CD4-positive, alpha-beta T cell treated with Interleukin-15 for 4 hours (primary cell): ENCODE measurements at places on chromosomes 4 and X.

- DNase-seq: no peak
Measured at GRCh38 chr4:99821918-99822503, 5.4 kb downstream of the DAPP1 start.

- DNase-seq: no peak
Measured at GRCh38 chr4:10831727-10832408, 147.3 kb upstream of the CLNK start.

GRCh38 chr4:85676850-85677590, 202.1 kb downstream of the ARHGAP24 start:
- DNase-seq: no peak

GRCh38 chr4:15784959-15785634, 7.0 kb downstream of the CD38 start:
- DNase-seq: no peak

GRCh38 chrX:100931925-100932285, 3.2 kb upstream of the XKRX start:
- no peak for DNase-seq

- DNase-seq: no peak
Measured at GRCh38 chr4:26858035-26858918, 2.4 kb upstream of the STIM2 start.

DNA sequence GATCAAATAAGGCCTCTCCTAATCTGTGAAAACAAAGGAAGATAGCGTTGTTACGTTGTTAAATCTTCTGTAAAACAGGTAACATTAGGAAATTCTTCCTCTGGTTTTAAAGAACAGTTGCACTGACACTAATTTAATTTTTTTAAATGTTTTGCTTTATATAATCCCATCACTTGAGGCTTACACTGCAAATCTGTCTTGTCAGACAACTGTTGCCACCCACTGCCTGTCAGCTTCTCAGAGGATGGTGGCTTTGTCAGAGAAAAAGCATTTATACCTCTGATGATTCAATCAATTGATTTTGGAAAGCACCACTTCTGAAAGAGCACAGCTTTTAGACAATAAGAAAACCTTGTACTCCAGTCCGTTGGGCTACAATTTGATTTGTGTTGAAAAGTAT, 799.1 kb downstream of the FSTL5 start:
- no peak for DNase-seq

DNA sequence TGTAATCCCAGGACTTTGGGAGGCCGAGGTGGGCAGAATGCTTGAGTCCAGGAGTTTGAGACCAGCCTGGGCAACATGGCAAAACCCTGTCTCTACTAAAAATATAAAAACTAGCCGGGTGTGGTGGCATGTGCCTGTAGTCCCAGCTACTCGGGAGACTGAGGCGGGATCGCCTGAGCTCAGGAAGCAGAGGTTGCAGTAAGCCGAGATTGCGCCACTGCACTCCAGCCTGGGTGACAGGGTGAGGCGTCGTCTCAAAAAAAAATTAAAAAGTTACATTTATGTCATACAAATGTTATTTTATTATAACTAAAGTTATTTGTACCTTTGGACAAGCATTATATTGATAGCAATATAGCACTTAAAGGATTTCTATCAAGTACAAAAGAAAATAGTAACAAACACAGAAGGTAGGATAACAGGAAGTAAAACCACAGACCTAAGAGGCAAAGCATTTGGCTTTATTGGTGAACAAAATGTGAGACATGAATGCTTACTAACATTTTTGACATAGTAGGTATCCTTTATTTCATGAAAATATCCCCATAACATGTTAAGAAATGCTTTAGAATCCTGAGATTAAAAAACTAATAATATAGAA, 51.5 kb downstream of the TMEM165 start:
- DNase-seq: no peak

GRCh38 chr4:165345666-165346417, 18.4 kb downstream of the MSMO1 start:
- DNase-seq: no peak

DNA sequence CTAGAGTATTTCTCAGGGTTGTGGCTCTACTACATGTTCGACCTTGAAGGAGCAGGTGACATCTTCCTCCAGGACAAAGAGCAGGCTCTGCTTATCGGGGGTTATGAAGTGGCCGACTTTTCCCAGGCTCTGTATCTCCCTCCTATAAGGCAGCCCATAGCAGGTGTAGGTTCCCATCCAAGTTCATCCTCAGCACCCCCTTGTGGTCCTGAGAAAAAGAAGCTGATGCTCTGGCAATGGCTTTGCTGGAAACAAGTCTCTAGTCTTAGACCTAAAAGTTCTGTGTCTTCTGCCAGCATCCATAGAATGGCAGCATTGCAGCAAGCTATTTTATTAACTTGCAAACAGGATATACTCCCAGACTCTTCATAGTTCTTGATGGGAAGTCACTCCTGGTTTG, 836.6 kb upstream of the PRKX start:
- no peak for DNase-seq

DNA sequence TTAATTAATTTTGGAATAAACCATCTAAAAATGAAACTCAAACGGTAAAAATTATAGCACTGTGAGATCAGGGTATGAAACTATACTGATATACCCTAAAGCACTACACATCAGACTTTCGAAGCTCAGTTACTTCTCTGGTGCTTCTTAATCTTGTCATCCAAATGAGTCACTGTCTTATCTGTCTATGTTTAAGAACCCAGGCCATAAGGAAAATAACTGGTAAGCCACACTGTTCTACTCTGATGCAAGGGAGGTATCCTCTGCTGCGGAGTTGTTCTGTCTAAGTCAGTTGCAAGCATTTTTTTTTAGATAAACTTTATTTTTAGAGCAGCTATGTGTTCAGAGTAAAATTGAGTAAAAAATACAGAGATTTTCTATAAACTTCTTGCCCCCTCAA, 830.8 kb upstream of the POU3F4 start:
- no peak for DNase-seq

- DNase-seq: no peak
Measured at GRCh38 chr4:21469438-21470300, 478.9 kb downstream of the KCNIP4 start.

DNA sequence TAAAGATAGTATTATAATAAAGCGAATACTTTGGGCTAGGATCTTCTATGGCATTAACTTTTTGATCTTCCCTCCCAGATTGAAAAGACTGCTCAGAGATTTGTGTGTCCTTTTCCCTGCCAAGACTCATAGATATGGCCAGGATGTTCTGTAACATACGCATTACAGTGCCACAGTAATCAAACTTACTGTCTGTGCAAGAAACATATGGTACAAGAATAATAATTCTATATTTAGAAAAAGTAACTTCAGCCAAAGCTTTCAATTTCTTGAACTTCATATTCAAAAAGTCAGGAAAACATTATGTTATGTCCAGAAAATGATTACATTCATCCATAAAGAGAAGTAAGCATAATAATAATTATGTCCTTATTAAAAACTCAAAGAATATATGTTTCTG, 100.9 kb upstream of the GUCY1A1 start:
- DNase-seq: no peak

- DNase-seq: no peak
Measured at GRCh38 chr4:177484613-177485021, 42.4 kb upstream of the AGA start.

- no peak for DNase-seq
Measured at GRCh38 chrX:72030431-72030830, 101.3 kb downstream of the RTL5 start.

- no peak for DNase-seq
Measured at GRCh38 chr4:8643441-8643840, 50.9 kb downstream of the CPZ start.

DNA sequence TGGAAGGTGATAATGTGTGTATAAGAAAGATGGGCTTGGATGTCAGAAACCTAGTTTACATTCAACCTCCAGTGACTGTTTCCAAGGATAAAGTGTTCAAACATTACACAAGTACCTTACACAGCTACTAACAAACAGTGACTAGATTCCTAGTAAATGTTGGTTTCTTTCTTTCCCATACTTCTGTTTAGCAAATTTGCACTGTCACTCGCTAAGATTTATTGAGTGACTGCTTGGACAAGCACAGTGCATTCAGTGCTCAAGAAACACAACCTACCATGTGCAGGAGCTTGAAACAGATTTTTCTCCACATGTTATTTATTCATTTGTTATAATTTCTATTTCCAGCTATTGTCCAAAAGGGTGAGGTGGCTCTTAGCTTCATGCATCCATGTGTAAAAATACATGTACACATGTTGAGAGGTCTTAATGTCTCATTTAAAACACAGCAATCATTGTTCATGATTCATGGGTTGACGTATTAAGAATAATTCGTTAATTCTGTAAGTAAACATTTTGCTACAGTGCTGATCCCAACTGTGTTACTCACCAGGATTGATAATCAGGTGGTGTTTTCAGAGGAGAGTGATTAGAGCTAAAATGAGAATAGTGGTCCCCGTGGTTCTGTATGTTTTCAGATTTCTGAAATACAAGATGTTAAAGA, 153.0 kb downstream of the DCLK2 start:
- DNase-seq: no peak

- no peak for DNase-seq
Measured at GRCh38 chr4:16729336-16729735, 169.1 kb downstream of the LDB2 start.

DNA sequence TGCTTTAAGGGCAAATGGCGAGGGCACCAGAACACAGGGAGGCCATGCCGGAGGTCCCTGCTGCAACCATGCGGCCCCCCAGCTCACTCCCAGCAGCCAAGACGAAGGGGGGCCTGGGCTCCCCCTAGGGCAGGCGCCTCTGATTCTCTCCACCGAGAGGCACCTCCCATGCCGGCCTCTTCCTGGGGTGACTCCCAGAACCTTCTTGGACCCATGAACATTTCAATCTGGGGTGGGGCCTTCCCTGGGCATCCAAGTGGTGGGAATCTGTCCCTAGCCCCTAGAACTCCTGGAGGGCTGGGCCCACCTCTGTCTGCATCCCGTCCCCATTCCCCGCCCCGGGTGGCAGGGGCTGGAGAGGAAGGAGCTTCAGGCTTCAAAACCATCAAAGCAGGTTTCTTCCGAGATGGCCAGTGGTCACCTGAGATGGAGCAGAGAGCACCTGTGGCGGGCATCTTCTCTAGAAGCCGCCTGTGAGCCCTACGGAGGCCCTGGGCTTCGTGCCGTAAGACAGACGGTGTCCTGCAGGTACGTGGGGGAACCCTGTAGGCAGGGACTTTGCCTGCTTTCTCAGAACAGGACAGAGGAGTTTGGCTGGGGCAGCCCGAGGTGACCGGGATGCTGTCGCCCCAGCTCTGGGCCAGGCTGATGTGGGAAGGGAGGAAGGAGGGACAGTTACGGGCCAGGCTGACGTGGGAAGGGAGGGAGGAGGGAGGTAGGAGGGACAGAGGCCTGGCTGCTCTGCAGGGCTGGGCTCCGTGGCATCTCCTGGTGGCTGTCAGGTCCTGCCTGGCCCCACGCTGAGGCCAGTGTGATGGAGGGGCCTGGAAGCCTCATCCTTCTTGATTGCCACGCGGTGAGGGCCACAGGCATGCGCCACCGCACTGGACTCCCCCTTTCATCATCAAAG, 6.8 kb upstream of the SLC25A6 start:
- DNase-seq: no peak

GRCh38 chr4:48756689-48757220, 23.3 kb downstream of the FRYL start:
- no peak for DNase-seq

DNA sequence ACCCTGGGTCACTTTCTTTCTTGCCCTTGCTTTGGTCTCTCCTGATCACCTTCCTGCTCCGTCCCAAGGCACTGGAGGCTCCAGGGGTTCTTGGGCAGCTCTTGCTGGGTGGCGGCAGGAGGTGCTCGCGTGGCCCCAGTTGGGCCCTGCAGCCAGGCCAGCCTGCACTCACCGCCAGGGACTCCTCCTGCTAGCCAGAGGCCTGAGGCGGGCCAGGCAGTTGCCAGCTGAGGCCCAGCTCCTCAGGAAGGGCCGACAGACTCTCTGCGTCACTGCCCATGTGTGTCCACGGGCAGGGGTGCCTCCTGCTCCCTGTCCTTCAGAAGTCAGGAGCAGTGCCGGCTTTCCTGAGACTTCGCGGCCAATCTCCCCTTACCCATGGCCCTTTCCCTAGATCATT, 9.3 kb downstream of the SUV39H1 start:
- DNase-seq: no peak

DNA sequence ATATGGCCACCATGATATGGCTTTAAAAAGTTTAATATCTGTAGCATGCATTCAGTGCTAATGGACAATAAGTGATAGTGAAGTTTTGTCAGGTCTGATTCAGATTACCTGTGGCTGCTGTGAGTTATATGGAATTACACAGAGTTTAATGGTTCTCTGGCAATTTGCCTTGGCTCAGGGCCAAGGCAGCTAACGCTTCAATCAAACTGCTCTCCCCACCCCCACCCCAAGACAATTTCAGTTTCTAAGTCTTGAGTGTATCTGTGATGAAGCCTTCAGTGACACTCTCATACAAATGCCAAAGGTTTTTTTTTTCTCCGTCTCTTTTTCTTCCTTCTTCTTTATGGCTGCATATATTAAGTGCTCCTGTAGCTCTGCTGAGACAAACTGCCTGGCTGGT, 106.6 kb downstream of the SHROOM4 start:
- DNase-seq: no peak

GRCh38 chrX:19728915-19729314, 158.5 kb downstream of the SH3KBP1 start:
- DNase-seq: no peak

GRCh38 chr4:166134285-166134684, 261.2 kb downstream of the TLL1 start:
- no peak for DNase-seq

GRCh38 chr4:8238515-8239053, 31.0 kb upstream of the HTRA3 start:
- no peak for DNase-seq

GRCh38 chrX:149760965-149761364, 12.9 kb upstream of the HSFX1 start:
- no peak for DNase-seq

GRCh38 chr4:150161109-150161508, 82.9 kb downstream of the DCLK2 start:
- no peak for DNase-seq

DNA sequence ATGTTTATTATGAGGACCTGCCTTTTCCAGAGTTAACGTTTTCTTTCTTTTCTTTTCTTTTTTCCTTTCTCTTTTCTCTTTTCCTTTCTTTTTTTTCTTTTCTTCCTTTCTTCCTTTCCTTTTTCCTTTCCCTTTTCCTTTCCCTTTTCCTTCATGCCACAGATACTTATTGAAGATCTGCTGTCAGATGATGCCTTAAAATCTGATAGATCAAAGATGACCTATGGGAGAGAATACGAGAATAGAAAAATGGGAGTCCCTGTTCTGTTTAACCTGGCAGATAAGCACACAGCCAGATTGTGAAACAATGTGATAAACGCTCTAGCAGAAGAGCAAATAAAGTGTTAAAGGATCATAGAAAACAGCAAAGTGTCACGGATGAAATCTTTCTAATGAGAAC, 38.9 kb downstream of the AFF1 start:
- DNase-seq: no peak

GRCh38 chr4:103425406-103425805, 227.3 kb upstream of the CENPE start:
- DNase-seq: no peak

DNA sequence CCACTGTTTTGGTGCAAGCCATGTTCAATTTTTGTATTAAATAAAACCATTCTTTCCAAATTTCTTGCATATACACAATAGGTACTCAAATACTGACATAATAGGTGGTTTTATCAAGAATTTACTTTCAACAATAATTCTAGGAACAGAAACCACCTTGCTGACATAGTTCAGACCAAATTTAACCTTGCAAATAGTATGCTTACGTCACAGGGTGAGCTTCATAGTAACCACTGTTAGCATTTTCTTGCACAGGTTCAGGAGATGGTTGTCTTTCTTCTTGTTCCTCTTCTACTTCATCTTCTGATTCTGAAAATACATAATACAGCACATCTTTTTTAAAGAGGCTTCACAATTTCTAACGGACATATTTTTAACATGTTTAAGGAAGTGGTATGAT, 17.6 kb downstream of the G3BP2 start:
- peak; percentile 67 for DNase-seq

- DNase-seq: no peak
Measured at GRCh38 chr4:52143815-52144214, 92.7 kb downstream of the SPATA18 start.
